Activated naive CD4-positive, alpha-beta T cell treated with anti-CD3 and anti-CD28 coated beads for 36 hours (primary cell): ENCODE measurements at places on chromosomes 1 and 21.

- H3K27me3 ChIP-seq, result no peaks in the 10 kb centered on the region
- H3K4me3 ChIP-seq, result no peak overlapping the region
- no peak overlapping the region for H3K27ac ChIP-seq
- DNase-seq, result no peak
- peaks cover 4% of the 10 kb centered on the region for H3K36me3 ChIP-seq
Measured at GRCh38 chr1:197695961-197696360, 79.3 kb downstream of the DENND1B start.

DNA sequence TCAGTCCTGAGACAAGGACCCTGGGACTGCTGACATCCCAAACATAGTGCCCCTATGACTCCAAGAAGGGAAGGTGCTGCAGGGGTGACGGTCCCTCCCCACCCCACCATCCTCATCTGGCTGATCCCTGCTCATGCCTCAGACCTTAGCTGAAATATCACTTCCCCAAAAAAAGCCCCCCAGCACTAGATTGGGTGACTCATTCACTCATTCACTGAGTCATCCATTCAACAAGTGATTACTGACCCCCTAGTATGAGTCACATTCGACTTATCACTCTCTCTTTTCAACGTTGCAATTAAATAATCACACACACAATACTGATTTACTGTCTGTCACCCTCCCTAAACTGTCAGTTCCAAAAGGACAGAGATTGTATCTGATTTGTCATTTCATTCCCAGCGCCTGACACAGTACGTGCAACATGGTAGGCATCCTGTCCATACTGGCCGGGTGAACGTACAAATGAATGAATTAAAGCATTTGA, 48.6 kb downstream of the HIVEP3 start:
- no peaks in the 10 kb centered on the region for H3K36me3 ChIP-seq
- DNase-seq, result no peak
- peaks cover 37% of the 10 kb centered on the region for H3K4me1 ChIP-seq
- H3K27me3 ChIP-seq, result no peaks in the 10 kb centered on the region
- H3K4me3 ChIP-seq, result no peak overlapping the region
- no peak overlapping the region for H3K27ac ChIP-seq

GRCh38 chr1:7616953-7617352, 154.1 kb upstream of the VAMP3 start:
- H3K4me3 ChIP-seq, result no peak overlapping the region
- no peak for DNase-seq
- peaks cover 6% of the 10 kb centered on the region for H3K27me3 ChIP-seq
- no peaks in the 10 kb centered on the region for H3K36me3 ChIP-seq
- H3K4me1 ChIP-seq, result no peaks in the 10 kb centered on the region

- H3K4me3 ChIP-seq, result no peak overlapping the region
- H3K27ac ChIP-seq, result no peak overlapping the region
- peaks cover 7% of the 10 kb centered on the region for H3K4me1 ChIP-seq
- no peaks in the 10 kb centered on the region for H3K36me3 ChIP-seq
Measured at GRCh38 chr1:156622581-156623297, 3.5 kb downstream of the HAPLN2 start.

GRCh38 chr21:36883532-36884486, 82.7 kb downstream of the HLCS start:
- no peak overlapping the region for H3K4me3 ChIP-seq
- peaks cover 28% of the 10 kb centered on the region for H3K36me3 ChIP-seq
- H3K27ac ChIP-seq, result no peak overlapping the region
- no peaks in the 10 kb centered on the region for H3K27me3 ChIP-seq

GRCh38 chr1:205582471-205583291, 49.1 kb downstream of the ELK4 start:
- peak; percentile 8 for DNase-seq
- H3K27ac ChIP-seq, result no peak overlapping the region
- no peak overlapping the region for H3K4me3 ChIP-seq
- no peaks in the 10 kb centered on the region for H3K27me3 ChIP-seq
- peaks cover 2% of the 10 kb centered on the region for H3K4me1 ChIP-seq

- H3K4me3 ChIP-seq, result no peak overlapping the region
- H3K27ac ChIP-seq, result no peak overlapping the region
- H3K36me3 ChIP-seq, result no peaks in the 10 kb centered on the region
- H3K4me1 ChIP-seq, result peaks cover 24% of the 10 kb centered on the region
Measured at GRCh38 chr1:223707256-223708000, 4.9 kb upstream of the CAPN2 start.

GRCh38 chr1:43143441-43143888, 28.6 kb downstream of the EBNA1BP2 start:
- H3K36me3 ChIP-seq, result no peaks in the 10 kb centered on the region
- peak; percentile 38 for DNase-seq

- peaks cover 3% of the 10 kb centered on the region for H3K4me1 ChIP-seq
- no peaks in the 10 kb centered on the region for H3K36me3 ChIP-seq
- H3K27ac ChIP-seq, result no peak overlapping the region
- no peak overlapping the region for H3K4me3 ChIP-seq
- H3K27me3 ChIP-seq, result peaks cover 2% of the 10 kb centered on the region
- no peak for DNase-seq
Measured at GRCh38 chr1:247376659-247377058, 39.3 kb upstream of the NLRP3 start.

DNA sequence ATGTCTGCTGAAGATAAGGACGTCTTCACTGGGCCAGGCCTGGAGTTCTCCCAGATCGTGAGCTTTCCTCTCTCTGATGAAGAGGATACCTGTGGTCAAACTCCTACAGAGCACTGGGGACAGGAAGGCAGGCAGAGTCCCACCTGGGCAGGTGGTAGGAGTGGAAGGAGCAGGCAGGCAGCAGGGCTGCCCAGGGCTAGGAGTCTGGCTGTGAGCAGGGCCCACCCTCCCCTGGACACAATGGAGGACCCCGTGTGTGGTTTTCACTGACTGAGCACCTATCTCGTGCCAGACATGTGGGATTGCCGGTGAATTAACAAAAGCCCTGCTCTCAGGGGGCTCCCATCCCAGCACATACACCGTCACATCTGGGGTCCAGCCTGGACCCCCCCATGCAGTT, 4.9 kb upstream of the SAMD11 start:
- H3K27ac ChIP-seq, result no peak overlapping the region
- no peak for DNase-seq
- H3K4me3 ChIP-seq, result no peak overlapping the region
- peaks cover 1% of the 10 kb centered on the region for H3K36me3 ChIP-seq

- H3K27ac ChIP-seq, result no peak overlapping the region
- DNase-seq, result peak; percentile 69
- H3K27me3 ChIP-seq, result no peaks in the 10 kb centered on the region
Measured at GRCh38 chr1:25797939-25798338, 2.1 kb upstream of the SELENON start.

DNA sequence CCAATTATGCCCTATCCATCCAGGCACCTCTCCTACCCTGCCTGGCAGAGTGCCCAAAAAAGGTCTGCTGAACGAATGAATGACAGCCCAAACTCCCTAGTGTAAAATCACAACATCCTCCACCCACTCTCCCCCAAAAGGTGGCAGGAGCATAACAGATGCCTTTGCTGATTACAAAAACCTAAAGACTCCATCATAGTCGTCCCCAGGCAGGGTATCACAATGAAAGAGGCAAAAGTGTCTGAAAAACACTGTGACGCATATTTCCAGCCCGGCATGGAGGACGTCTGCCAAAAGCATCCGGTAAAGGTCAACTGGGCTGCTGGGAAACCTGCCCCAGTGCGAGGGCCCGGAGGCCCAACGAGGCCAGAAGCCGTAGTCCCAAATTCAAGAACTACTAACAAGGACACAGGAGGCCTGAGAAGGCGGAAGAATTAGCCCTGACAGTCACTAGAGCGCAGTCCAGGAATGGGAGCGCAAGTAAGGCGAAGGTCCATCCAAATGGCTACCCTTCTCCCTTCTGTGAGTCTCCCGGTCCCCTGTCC, 576 bp downstream of the SMIM12 start:
- peaks cover 46% of the 10 kb centered on the region for H3K4me1 ChIP-seq
- no peaks in the 10 kb centered on the region for H3K27me3 ChIP-seq
- peak overlapping the region; percentile 98 for H3K4me3 ChIP-seq
- H3K36me3 ChIP-seq, result peaks cover 5% of the 10 kb centered on the region
- peak; percentile 57 for DNase-seq

DNA sequence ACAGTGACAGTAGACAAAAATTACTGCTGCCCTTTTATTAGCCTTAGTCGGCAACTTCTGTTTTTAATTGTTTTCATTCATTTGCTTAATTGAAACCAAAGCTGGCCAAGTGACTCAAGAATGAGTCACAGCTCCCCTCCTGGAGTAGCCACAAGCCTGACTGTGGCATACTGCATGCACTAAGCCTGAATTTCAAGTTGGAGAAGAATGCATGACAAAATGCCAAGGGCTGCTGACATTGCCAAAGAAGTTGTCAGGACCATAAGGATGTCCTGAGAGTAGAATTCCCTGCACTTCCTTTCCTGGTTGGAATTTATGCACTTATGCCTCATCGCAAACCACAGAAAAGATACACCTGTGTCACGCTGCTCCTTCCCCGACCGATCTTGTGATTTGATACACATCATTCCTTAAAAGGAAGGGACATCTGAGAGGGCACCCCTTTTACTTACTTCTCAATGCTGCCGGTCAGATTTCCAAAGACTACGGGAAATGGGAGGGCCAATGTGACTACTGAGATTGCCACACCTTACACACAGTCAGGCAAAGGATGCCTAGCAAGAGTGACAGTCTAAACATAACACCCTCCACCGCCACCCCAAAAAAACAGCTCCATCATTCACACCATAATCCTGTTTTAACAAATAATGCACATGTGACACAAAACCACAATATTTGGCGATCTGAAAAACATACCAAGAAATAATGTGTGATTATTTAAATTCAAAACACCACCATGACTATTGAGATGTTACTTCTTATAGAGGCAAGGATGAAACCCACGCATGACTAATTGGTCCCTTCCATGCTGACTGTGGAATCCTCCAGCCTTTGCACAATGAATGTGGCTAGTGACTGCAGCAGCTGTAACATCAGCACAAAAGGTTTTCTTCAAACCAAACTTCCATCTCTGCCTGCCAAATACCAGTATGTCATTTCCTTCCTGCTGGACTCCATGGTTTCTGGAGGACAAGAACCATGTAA, 28.2 kb downstream of the VAV3 start:
- no peaks in the 10 kb centered on the region for H3K36me3 ChIP-seq
- H3K4me3 ChIP-seq, result no peak overlapping the region
- H3K27ac ChIP-seq, result no peak overlapping the region
- no peaks in the 10 kb centered on the region for H3K27me3 ChIP-seq
- peak; percentile 71 for DNase-seq

DNA sequence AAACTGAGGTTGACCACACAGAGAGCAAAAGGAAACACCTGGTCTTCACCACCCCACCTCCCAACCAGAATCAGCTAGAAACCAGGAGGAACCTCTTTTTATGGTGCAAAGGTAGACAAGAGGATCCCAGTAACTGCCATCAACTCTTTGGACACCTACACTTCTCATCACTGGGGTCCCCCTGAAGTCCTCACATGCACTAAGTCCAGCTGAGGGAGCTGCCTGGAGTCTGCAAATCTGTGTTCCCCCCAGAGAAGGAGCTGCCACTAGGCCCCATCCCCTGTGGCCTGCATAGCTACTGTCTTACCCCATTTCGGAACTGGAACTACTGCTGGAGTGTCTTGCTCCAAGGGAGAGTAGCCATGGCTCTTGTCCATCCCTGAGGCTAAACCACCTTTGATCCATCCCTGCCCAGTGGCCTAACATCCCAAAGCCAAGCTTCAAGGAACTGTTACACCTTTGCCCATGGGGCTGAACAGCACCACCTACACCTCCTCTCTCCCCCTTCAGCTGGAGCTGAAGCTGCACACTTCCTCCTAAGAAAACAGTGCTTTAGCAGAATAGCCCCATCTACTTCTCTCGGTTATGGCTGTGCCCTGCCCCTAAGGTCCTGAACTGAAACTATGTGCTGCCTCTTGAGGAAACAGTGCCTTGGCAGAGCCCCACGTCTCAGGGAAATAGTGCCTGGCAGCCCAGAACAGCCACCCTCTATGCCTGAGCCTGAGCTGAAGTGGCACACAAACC, 85.4 kb upstream of the CD53 start:
- H3K27ac ChIP-seq, result peak overlapping the region; percentile 82
- peaks cover 42% of the 10 kb centered on the region for H3K4me1 ChIP-seq
- peak; percentile 25 for DNase-seq
- H3K4me3 ChIP-seq, result no peak overlapping the region

DNA sequence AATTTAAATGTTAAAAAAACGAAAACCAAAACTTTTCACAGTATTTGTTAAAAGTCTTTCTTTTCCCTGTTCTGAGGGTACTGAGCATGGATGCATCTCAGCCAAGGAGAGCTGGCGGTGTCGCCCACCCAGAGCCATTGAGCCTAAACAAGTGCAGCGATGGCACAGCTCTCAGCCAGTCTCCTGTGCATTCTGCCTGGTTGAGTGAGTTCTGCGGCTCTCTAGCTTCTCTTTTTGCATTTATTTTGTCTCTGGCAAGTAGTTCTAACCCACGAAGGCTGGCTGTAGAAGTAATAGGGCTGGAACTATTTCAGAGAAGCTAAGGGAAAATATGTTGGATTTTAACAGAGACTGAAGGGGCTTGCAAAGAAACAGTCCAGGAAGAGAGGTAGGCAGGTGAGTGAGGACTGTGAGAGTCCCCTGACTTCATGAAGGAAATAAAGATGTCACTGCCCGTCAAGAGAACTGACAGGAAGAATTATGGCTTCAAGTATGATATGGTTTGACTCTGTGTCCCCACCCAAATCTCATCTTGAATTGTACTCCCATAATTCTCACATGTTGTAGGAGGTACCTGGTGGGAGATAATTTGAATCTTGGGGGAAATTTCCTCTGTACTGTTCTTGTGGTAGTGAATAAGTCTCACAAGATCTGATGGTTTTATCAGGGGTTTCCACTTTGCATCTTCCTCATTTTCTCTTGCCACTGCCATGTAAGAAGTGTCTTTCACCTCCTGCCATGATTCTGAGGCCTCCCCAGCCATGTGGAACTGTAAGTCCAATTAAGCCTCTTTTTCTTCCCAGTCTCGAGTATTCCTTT, 35.7 kb upstream of the LIN9 start:
- peaks cover 6% of the 10 kb centered on the region for H3K27me3 ChIP-seq
- H3K36me3 ChIP-seq, result peaks cover 2% of the 10 kb centered on the region
- DNase-seq, result no peak
- no peak overlapping the region for H3K27ac ChIP-seq
- H3K4me1 ChIP-seq, result no peaks in the 10 kb centered on the region

DNA sequence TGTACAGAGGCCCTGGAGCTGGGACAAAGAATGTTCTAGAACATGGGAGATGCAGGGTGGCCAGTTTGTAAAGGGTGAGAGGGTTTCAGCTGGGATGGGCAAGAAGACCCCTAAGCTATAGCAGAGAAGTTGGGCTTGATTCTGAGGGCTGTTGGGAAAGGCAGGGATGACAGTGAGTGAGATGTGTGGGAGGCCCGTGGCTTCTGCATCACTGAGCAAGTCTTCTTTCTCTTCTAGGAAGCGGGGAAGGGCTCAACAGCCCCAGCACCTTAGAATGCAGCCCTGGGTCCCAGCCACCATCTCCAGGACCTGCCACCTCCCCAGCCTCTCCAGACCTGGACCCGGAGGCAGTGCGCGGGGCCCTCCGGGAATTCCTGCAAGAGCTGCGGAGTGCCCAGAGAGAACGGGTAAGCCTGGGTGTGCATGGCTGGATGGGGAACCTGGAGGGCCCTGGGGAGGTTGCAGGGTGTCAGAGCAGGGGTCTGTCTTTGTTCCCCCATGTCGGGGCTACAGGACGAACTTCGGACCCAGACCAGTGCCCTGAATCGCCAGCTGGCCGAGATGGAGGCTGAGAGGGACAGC, 14.8 kb downstream of the MFAP2 start:
- no peaks in the 10 kb centered on the region for H3K27me3 ChIP-seq
- peaks cover 3% of the 10 kb centered on the region for H3K4me1 ChIP-seq
- peaks cover 1% of the 10 kb centered on the region for H3K36me3 ChIP-seq
- no peak overlapping the region for H3K4me3 ChIP-seq
